ENCODE measurements at places on chromosomes 3 and 15. TPM values are rescaled to one million over a fixed set of nuclear protein-coding genes. Genes with fewer than 3 reads are reported as not detected.

Gene TNFSF10
- total RNA-seq: 118 TPM

Gene MTHFS
- 22.6 TPM for total RNA-seq

Gene AQR
- total RNA-seq: 31.9 TPM

Gene BRK1
- 117 TPM for total RNA-seq

Gene CEP19
- 5.5 TPM for total RNA-seq

Gene GNAT1
- total RNA-seq: not detected

Gene TNFAIP8L3
- 0.13 TPM for total RNA-seq

Gene COLQ
- total RNA-seq: 3.6 TPM

Gene APBA2
- 0.93 TPM for total RNA-seq

Gene KBTBD12
- total RNA-seq: not detected

Gene PLA2G4F
- total RNA-seq: not detected

Gene POC1A
- 24.8 TPM for total RNA-seq

Gene TRANK1
- total RNA-seq: 78.6 TPM

Gene SLITRK3
- total RNA-seq: not detected

Gene ABHD17C
- 4.0 TPM for total RNA-seq

Gene KBTBD13
- not detected for total RNA-seq

Gene RBP2
- not detected for total RNA-seq

Gene FBXL2
- total RNA-seq: not detected

Gene ZKSCAN7
- 0.60 TPM for total RNA-seq

Gene ITIH4
- 16.2 TPM for total RNA-seq

Gene TMA7
- total RNA-seq: 241 TPM

Gene PLCB2
- total RNA-seq: 140 TPM

Gene TGM4
- not detected for total RNA-seq

Gene ADAMTS7
- 0.43 TPM for total RNA-seq

Gene SCAPER
- total RNA-seq: 19.2 TPM

Gene SEMA3B
- 0.55 TPM for total RNA-seq

Gene CLRN1
- total RNA-seq: not detected

Gene PLSCR1
- 218 TPM for total RNA-seq

Gene MINDY4B
- total RNA-seq: not detected

Gene CHRNA3
- not detected for total RNA-seq

Gene EDEM1
- total RNA-seq: 148 TPM

Gene PIF1
- total RNA-seq: 49.1 TPM

Gene RAB6B
- total RNA-seq: 3.3 TPM

Gene STAC
- not detected for total RNA-seq

Gene CLEC3B
- total RNA-seq: not detected

Gene WDR5B
- 5.5 TPM for total RNA-seq

Gene MYH15
- 0.10 TPM for total RNA-seq

Gene PLCD1
- total RNA-seq: 36.2 TPM

Gene SI
- total RNA-seq: not detected

Gene MBNL1
- total RNA-seq: 289 TPM

Gene BCHE
- not detected for total RNA-seq

Gene UMPS
- total RNA-seq: 26.3 TPM

Gene DPH3
- total RNA-seq: 19.8 TPM

Gene NDN
- total RNA-seq: 1.7 TPM

Gene TNNC1
- 2.5 TPM for total RNA-seq

Gene SLC9C1
- not detected for total RNA-seq

Gene ANKUB1
- total RNA-seq: not detected

Gene MKRN2
- 24.2 TPM for total RNA-seq

Gene IP6K2
- total RNA-seq: 52.7 TPM

Gene CCR9
- total RNA-seq: 0.28 TPM

Gene JMJD7
- total RNA-seq: 18.2 TPM

Gene CDHR4
- total RNA-seq: not detected

Gene MOBP
- total RNA-seq: not detected

Gene FGD5
- total RNA-seq: 0.10 TPM

Gene LYZL4
- total RNA-seq: not detected

Gene RBPMS2
- not detected for total RNA-seq

Gene NLGN1
- total RNA-seq: not detected

Gene P2RY14
- total RNA-seq: 1.2 TPM

Gene C2CD4B
- total RNA-seq: 0.23 TPM

Gene SH2D7
- not detected for total RNA-seq

Measured in activated CD4-positive, alpha-beta memory T cell treated with anti-CD3 and anti-CD28 coated beads, Interleukin-2, amount 10 ng/mL, durations not matched to agents 7 days and 5 days (primary cell).